Type B pancreatic cell (in vitro differentiated cells): ENCODE measurements at places on chromosomes 7 and 10.

DNA sequence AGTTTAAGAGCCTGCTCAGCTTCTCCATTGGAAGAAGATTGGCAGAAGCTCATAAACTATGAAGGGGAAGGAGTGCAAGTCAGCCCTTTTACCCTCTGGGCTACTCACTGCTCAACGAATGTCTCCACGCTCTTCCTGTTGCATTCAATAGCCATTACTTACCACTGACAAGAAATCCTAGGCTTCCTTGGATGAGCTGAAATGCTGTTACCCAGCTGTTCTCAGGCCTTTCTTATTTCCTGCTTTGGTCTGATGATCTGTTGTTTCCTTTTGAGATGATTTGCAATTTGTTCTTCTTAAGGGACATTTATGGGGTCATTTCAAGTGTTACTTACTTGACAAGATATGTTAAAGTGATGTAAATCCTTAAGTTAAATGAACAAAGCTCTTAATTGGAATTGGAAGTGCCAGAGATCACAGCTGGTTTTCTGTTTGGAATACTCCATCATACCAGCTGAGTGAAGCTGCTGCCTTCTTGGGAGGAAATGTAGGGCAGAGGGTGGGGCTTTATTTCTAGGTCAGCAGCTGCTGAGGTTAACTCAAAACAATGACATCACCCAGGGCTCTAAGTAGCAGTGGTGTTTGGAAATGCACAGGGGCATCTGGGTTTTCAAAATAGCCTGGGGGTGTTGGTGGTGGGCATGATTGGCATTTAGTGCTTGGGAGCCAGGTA lies 170.0 kb downstream of the PRKCQ start:
- no peak for DNase-seq

DNA sequence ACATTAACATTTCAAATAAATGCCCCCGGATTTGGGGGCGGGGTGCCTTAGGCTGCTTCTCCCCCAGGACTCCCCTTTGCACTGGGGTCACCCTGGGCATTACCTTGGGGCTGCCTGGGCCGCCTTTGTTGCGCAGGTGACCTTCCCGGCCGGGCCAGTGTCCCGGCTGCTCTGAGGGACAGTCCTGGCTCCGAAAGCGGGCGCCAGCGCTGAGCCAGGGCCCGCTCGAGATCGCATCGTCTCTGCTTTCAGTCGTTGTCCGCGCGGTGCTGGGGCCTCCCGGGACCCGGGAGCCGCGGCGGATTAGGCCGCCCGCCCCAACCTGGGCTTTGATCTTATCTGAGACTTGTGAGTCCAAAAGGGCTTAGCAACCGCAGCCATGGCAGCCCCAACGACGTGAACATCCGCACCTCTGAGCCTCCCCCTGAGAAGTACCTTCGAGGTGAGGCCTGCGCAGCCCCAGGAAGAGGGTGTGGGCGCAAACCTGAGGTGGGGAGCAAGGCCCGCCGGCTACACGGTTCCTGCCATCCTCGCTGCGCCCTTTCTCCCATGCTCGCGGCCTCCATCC lies 14.8 kb upstream of the WAPL start:
- no peak for DNase-seq

DNA sequence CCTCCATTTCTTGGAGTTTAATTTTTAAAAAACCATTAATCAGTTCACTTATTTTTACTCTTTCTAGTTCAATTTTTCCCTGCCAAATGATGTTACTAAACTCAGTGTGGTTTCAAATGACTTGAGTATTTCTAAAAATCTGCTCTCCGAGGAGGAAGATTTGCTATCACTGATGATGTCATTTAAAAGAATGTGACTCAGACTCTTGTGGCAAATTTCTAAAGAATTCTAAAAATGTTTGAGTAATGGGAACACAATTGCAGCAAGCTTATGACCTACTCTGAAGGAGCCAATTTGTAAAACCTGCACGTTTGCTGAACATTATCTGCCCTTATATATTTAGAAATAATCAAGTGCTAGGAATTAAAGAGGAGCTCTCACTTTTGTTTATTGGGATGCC lies 88.6 kb downstream of the SPAG6 start:
- no peak for DNase-seq

DNA sequence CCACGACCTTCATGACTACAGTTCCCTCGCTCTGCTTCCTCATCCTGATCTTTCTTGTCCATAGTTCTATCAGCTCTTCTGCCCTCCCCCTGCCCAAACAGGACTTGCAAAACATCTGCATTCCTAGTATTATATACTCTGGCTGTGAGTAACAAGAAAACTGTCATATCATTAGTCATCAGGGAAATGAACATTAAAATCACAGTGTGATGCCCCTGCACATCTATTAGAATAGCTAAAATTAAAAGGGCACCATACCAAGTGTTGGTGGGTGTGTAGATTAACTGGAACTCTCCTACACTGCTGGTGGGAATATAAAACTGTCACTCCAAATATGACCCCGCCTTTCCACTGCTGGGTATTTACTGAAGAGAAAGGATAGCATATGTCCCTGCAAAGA lies 141.8 kb downstream of the C7orf25 start:
- DNase-seq = no peak

DNA sequence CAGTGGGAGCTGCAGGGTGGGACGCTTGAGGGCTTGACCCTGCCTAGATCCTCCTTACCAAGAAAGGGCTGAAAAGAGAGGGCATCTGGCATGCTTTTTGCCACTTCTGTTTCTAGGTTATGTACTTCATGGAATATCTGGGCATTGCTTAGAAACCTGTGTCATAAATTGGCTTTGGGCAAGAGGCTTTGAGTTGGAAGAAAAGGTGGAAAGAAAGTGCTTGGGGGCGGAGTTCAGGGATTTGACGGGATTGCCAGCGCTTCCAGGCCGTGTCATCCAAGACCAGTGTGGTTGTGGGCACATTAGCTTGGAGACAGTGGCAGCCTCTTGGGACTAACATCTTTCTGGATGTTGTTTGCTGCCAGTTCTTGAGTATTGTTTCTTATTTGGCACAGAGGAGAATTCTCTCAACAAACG lies 825 bp downstream of the ZNF862 start:
- no peak for DNase-seq

- no peak for DNase-seq
Measured at GRCh38 chr7:70595755-70596597, 536.0 kb upstream of the GALNT17 start.

DNA sequence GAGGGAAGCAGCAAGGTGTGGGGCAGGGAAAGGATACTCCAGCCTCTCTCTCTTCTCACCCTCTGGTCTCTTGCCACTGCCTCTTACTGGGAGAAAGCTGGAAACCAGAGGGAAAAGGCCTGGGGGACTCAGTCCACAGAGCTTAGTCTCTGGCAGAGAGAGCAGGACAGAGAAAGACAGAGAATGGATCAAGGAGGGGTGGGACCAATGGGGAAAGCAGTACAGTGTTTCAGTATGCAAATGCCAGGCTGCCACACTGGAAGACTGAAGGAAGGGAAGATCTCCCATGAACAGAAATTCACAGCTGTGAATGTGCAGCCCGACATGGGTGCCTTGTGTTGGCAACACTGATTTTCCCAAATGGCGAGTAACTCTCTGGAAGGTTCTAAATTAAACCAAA lies 40.4 kb downstream of the CREB5 start:
- no peak for DNase-seq

DNA sequence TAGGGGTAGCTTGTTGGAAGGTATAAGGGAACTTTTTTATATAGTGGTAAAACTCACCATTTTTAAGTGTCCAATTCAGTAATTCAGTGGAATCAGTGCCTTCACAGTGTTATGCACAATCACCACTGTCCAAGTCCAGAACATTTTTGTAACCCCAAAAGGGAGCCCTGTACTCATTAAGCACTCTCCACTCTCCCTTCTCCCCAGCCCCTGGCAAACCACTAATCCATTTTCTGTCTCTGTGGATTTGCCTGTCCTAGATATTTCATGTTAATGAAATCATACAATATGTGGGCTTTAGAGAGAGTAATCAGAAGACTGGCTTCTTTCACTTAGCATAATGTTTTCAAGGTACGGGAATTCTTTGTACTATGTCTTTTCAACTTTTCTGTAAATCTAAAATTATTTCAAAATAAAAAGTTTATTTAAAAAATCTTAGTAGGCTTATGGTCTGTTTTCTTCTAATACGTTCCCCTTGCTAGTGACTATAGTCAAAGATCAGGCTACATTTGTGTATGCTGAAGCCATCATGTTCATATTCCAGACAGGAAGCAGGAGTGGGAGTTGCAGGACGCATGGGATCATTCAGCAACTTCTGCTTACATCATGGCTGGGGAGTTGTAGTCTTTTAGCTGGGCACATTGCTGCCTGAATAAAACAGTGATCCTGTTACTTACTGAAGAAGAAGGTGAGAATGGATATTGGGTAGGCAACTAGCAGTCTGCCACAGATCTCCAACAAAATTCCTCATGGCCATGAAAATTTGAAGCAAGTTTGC lies 35.4 kb upstream of the TAX1BP1 start:
- DNase-seq = no peak

GRCh38 chr7:93036149-93036640 lies 81.6 kb downstream of the SAMD9 start:
- no peak for DNase-seq

GRCh38 chr10:77842652-77843212 lies 83.8 kb downstream of the DLG5 start:
- DNase-seq = no peak

DNA sequence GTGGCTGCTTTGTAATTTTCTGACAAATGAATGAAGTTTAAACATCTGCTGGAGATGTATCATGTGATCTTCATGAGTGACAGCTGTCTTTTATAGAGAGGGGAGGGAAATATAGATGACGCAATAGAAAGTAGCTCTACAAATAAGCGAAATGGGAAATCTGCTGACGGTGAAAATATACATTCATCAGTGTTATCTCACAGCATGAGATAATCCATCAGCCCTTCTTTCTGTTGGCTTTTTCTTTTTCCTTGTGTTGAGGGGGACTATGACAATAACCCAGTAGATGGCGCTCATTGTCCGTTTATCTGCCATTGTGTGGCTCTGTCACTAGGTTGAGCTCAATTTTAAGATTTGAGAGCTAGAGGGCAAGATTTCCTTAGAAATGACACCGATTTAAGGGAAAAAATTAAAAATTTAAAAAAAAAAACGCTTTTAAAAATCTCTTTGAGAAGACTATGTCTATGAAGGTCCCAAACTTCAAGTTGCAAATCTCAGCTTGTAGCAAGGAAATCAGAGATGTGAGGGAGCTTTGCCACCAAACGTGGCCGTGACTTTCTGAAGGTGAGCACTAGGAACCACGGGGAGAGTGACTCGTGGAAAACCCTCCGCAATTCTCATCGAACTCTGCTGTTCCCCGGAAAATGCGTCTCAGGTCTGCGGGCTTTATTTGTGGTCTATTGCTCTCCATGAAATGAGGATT lies 114.6 kb upstream of the SFMBT2 start:
- DNase-seq = no peak

GRCh38 chr10:5911670-5912069 lies 21.6 kb downstream of the FBH1 start:
- no peak for DNase-seq

GRCh38 chr7:102410123-102410522 lies 14.0 kb downstream of the PRKRIP1 start:
- no peak for DNase-seq

GRCh38 chr10:3474266-3474665 lies 301.7 kb upstream of the PITRM1 start:
- no peak for DNase-seq

DNA sequence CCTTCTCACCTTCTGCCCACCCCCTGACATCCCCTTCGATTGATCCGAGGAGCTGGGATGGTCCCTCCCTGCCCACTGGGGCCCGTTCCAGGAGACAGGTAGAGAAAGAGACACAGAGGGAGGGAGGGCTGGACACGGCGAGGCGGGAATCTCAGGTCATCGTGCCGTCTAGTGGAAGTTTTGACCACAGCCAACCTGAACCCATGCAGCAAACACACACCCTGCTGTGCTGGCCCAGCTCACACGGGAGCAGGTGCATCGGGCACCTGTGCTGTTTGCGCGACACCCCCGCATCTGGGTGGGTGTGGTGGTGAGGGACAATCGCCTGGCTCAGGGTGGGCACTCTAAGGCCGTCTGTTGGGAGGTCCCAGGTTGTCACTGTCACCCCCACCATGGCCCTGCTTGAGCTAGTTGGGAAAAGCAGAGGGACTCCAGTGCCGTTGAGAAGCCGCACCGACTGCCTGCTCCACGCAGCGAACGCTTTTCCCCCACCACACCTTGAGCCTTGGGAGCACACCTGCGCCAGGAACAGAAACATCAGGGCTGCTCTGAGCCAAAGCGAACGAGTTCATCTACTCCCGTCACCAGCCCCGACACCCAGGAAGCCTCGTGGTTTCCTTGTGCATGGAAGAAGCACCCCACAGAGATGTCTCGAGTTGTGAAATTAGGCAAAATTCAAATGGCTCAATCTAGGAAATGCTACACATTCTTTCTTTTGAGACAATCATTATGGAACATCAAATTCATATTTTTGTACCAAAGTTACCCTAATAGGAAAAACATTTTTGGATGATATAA lies 285.8 kb downstream of the DNAJB6 start:
- no peak for DNase-seq

- no peak for DNase-seq
Measured at GRCh38 chr10:75880031-75880775, 448.8 kb downstream of the LRMDA start.

- peak; percentile 66 for DNase-seq
Measured at GRCh38 chr10:42951486-42952251, 125.2 kb upstream of the RET start.

- no peak for DNase-seq
Measured at GRCh38 chr10:69655124-69655867, 25.2 kb downstream of the FAM241B start.

- no peak for DNase-seq
Measured at GRCh38 chr10:59319854-59320253, 42.5 kb downstream of the FAM13C start.

- no peak for DNase-seq
Measured at GRCh38 chr7:2601065-2601464, 30.7 kb upstream of the TTYH3 start.

GRCh38 chr10:97001183-97001991 lies 169.3 kb downstream of the LCOR start:
- DNase-seq = no peak

- no peak for DNase-seq
Measured at GRCh38 chr7:15041226-15041625, 138.7 kb upstream of the DGKB start.

GRCh38 chr7:75870557-75871161 lies 8.2 kb upstream of the RHBDD2 start:
- no peak for DNase-seq

DNA sequence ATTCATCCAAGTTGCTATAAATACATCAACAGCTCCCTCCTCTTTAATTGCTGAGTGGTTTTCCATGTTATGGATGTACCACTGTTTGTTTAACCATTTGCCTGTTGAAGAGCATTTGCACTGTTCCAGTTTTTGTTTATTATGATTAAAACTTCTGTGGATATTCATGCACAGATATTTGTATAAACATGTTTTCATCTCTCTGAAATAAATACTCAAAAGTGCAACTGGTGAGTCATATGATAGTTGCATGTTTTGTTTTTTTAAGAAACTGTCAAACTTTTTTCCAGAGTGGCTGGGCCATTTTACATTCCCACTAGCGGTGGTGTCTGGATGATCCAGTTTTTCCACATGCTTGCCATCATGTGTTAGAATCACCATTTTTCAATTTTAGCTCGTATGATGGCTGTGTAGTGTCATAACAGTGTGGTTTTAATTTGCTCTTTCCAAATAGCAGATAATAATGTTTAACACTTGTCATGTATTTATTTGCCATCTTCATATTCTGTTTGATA lies 33.6 kb downstream of the MEOX2 start:
- no peak for DNase-seq

- DNase-seq = no peak
Measured at GRCh38 chr7:90458104-90458503, 11.3 kb upstream of the PTTG1IP2 start.

GRCh38 chr7:40192036-40192435 lies 57.2 kb downstream of the SUGCT start:
- DNase-seq = no peak

- no peak for DNase-seq
Measured at GRCh38 chr7:30920021-30920583, 8.4 kb downstream of the AQP1 start.
